ENCODE measurements at places on chromosomes 13 and 19.

- DNase-seq = no peak
Measured at GRCh38 chr13:98473135-98473787, 103.6 kb downstream of the STK24 start.

DNA sequence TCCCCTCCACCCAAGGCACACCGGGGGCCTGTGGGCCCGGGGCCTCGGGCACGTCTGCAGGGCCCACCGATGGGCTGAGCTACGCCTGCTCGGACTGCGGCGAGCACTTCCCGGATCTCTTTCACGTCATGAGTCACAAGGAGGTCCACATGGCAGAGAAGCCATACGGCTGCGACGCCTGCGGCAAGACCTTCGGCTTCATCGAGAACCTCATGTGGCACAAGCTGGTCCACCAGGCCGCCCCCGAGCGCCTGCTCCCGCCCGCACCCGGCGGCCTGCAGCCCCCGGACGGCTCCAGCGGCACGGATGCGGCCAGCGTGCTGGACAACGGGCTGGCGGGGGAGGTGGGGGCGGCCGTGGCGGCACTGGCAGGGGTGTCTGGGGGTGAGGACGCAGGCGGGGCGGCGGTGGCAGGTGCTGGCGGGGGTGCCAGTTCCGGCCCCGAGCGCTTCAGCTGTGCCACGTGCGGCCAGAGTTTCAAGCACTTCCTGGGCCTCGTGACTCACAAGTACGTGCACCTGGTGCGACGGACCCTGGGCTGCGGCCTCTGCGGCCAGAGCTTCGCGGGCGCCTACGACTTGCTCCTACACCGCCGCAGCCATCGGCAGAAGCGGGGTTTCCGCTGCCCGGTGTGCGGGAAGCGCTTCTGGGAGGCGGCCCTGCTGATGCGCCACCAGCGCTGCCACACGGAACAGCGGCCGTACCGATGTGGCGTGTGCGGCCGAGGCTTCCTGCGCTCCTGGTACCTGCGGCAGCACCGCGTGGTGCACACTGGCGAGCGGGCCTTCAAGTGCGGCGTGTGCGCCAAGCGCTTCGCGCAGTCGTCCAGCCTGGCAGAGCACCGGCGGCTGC, 8.6 kb downstream of the ZNF784 start:
- no peak for DNase-seq

DNA sequence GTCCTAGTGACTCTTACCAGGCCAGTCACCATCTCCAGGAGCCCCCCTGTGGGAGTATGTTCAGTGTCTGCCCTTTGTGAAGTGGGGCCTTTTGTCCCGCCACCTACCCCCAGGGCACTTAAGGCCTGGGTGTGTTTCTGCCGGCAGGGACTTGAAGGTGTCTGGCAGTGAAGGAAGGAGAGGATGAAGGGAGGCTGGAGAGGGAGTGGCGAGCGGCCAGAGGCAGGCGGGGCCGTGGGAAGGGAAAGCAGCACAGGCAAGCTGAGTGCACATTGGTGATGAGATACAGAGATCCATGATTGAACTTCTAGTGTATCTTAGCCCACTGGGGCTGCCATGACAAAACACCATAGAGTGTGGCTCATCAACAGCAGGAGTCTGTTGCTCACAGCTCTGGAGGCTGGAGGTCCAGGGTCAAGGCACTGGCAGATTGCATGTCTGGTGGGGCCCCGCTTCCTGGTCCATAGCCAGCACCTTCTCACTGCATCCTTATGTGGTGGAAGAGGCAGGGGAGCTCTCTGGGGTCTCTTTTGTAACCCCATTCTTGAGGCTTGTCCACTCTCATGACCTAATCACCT, 17.5 kb downstream of the CUL4A start:
- no peak for DNase-seq

GRCh38 chr19:32189956-32190706, 155.3 kb upstream of the ZNF507 start:
- DNase-seq = no peak

GRCh38 chr13:74867460-74867859, 614.5 kb downstream of the TBC1D4 start:
- no peak for DNase-seq

DNA sequence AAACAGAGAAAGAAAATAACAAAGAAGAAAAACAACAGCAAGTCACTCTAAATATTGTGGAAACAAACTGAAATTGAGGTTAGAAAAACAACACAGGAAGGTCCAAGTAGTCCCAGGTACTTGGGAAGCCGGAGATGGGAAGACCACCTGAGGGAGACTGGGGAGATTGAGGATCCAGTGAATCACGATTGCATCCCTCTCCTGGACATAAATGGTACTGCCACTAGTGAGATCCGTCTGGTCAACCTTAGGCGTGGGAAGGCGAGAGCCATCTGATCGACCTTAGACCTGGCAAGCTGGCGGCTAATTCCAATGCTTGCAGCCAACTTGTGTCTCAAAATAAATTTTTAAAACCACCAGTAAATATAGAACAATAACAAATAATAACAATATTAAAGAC, 81.9 kb downstream of the ZNF726 start:
- DNase-seq = no peak

DNA sequence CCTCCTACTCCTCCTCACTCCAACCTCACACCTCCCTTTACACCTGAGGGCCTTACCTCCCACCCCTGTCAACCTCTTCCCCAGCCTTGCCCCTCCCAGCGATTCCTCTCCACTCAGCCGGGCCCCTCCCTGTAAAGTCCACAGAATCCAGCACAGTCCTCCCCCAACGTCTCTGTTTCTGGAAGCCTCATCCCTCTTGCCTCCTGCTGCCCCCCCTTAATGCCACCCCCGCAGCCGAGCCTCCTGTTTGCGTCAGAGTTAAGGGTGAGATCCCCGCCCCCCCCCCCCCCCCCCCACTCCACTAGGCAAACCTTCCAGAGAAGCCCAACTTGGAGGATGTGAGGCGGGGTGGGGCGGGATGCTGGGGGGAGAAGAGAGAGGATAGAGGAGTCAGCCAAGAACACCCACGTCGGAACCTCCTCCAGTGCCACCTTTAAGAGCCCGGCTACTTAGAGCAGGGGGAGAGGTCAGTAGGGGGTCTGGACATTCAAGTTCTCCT, 2.1 kb downstream of the UNC13A start:
- no peak for DNase-seq

- DNase-seq = no peak
Measured at GRCh38 chr13:25908366-25908765, 143.4 kb downstream of the SHISA2 start.

- no peak for DNase-seq
Measured at GRCh38 chr13:113938246-113938645, 35.6 kb downstream of the C13orf46 start.

- DNase-seq = no peak
Measured at GRCh38 chr19:36103842-36104552, 6.9 kb upstream of the OVOL3 start.

DNA sequence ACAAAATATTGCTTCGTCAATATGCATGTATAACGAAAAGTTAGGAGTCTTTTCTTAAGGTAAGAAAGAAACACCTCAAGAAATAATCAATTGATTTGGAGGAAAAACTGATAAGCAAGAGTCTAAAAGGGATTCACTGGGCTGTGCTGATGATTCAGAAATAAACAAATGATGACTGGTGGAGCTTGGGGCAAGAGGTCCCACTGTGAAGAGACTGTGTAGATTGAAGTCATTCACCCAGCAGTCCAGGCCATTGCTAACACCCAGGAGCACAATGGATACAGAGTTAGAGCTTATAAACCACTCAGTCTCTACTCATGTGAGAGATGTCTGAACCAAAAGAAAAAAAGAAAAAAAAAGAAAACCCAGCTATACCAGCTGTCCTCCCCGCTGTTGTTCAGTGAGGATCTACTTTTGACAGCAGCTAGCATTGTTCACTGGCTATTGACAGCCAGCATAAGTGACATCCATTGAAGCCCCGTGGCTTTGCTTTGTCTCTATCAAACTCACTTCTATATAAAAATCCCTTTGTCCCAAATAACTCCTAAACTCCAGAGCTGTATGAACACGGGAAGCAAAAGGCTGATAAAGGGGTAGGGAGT, 255.5 kb downstream of the KCTD12 start:
- no peak for DNase-seq

DNA sequence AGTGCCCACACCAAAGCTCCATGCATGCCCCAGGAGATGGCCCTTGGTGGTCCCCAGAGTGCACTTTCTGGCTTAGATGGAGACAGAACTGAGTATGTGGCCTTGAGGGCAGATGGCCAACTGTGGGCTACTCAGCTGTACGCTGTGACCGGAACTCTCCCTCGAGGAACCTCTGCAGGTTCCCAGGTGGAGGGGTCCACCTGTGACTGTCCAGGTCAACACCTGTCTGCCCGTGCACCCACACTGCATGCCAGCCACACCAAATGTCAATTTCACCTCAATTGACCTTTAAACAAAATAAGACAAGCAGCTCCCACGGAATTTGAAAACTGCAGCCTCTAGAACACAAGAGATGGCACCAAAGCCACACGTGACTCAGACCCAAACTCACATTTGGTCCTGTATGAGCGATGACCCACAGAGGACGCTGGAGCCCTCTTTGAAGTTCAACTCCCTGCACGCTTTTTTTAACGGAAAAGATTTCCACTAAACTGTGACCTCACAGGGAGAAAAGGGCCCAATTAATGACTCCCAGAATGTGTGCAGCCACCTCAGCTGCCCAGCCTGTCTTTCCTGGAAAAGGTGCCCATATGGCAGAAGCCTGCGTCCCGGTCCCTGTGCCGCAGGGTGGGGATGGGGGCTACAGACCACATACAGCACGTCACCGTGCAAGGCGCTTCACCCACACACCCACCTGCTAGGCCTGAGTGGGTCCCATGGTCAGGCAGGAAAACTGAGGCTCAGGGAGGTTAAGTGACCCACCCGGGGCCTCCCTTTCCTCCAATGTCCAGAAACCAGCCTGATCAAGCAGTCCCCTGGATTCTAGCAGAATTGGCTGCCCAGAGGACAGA, 47.7 kb downstream of the KLF2 start:
- DNase-seq = no peak
